ENCODE measurements at places on chromosomes 7 and 10.

GRCh38 chr10:31949266-31949665, 20.6 kb upstream of the ARHGAP12 start:
- no peak overlapping the region for H3K27ac ChIP-seq
- no peaks in the 10 kb centered on the region for H3K4me1 ChIP-seq
- H3K27me3 ChIP-seq: no peaks in the 10 kb centered on the region
- no peak for DNase-seq

GRCh38 chr10:77936697-77937567, 10.4 kb upstream of the DLG5 start:
- peaks cover 18% of the 10 kb centered on the region for H3K4me1 ChIP-seq
- no peaks in the 10 kb centered on the region for H3K36me3 ChIP-seq
- no peak overlapping the region for H3K4me3 ChIP-seq
- DNase-seq: no peak
- no peaks in the 10 kb centered on the region for H3K27me3 ChIP-seq
- H3K27ac ChIP-seq: no peak overlapping the region

DNA sequence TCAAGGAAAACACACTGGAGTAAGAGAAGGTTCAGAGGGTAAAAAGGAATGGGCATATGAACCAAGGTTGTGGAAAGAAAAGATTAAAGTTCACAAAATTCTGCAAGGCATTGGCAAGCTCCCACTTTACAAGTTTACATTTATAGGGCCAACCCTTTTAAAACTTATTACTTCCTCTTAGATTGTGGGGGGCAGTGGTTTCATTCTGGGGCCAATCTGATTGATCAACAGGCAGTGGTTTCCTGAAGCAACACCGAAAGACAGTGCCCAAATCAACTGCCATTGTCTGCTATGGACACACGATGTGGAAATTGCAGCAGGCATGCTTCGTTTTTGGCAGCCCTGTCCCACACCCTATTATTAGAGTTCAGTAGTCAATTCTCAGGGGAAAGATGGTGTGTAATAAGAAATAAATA, 154.0 kb downstream of the SGMS1 start:
- peaks cover 4% of the 10 kb centered on the region for H3K4me1 ChIP-seq
- no peaks in the 10 kb centered on the region for H3K27me3 ChIP-seq
- H3K4me3 ChIP-seq: peak overlapping the region; percentile 51
- no peak for DNase-seq

GRCh38 chr10:29757551-29758297, 123.0 kb upstream of the SVIL start:
- H3K27me3 ChIP-seq: peaks cover 2% of the 10 kb centered on the region
- peak; percentile 55 for DNase-seq

GRCh38 chr10:93911866-93912265, 18.1 kb downstream of the SLC35G1 start:
- H3K27ac ChIP-seq: no peak overlapping the region
- H3K4me1 ChIP-seq: peaks cover under 1% of the 10 kb centered on the region
- H3K4me3 ChIP-seq: no peak overlapping the region
- H3K27me3 ChIP-seq: no peaks in the 10 kb centered on the region
- H3K36me3 ChIP-seq: peaks cover 3% of the 10 kb centered on the region
- DNase-seq: no peak

- H3K4me1 ChIP-seq: peaks cover 7% of the 10 kb centered on the region
- no peaks in the 10 kb centered on the region for H3K27me3 ChIP-seq
- DNase-seq: peak; percentile 68
- no peaks in the 10 kb centered on the region for H3K36me3 ChIP-seq
- H3K4me3 ChIP-seq: no peak overlapping the region
Measured at GRCh38 chr10:72702868-72703581, 11.1 kb downstream of the MCU start.

GRCh38 chr10:80397014-80397413, 11.3 kb upstream of the PRXL2A start:
- no peaks in the 10 kb centered on the region for H3K4me1 ChIP-seq
- no peak overlapping the region for H3K27ac ChIP-seq
- no peak overlapping the region for H3K4me3 ChIP-seq
- peaks cover 6% of the 10 kb centered on the region for H3K27me3 ChIP-seq
- H3K36me3 ChIP-seq: no peaks in the 10 kb centered on the region

DNA sequence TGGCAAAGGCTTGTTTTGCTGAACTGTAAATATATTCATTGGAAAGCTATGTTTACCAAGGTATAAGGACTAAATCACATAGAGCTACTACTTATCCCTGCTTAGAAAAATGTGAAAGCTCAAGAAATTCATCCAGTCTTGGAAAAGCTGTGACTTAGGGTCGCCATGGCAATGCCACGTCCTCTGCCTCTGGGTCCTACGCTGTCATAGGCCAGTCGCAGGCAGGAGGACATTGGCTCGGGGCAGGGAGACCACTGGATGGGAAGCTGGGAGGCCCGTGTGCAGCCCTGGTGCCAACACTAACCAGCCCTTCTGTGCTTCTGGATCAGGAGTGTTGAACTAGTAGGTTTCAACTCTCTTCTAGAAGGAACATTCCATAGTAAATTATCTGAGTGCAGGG, 67.3 kb upstream of the PDZD8 start:
- no peak for DNase-seq
- H3K4me3 ChIP-seq: peak overlapping the region; percentile 21
- H3K27me3 ChIP-seq: no peaks in the 10 kb centered on the region

DNA sequence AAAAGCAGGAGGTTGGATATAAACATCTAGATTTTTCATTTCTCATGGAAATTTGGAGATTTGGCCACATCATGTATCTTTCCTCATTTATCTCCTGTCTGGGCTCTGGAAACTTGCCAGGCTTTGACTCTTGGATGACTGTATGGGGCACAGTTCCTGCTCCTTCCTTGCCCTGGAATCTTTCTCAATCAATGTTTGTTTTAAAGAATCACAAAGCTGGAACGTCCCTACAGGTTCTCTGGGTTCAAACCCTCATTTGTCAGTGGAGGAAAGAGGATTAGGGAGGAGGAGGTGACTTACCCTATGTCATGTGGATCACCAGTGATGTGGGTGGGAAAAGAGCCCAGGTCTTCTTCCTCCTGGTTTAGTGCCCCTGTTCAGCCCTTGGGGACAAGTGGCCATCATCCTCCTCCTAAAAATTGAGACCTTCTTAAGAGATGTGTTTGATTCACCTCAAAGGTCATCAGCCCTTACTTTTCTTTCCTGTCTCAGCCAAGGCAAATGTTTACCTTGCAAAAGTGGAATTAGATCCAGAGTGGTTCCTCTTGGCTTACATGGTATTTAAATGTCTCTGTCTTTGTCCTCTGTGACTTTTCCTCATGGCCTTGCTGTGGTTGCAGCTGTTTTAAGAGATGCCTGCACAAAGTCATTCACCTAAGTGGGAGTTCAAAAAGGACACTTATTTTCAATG, 38.8 kb upstream of the PDZD8 start:
- H3K4me3 ChIP-seq: no peak overlapping the region
- H3K4me1 ChIP-seq: no peaks in the 10 kb centered on the region
- no peak for DNase-seq
- no peak overlapping the region for H3K27ac ChIP-seq

DNA sequence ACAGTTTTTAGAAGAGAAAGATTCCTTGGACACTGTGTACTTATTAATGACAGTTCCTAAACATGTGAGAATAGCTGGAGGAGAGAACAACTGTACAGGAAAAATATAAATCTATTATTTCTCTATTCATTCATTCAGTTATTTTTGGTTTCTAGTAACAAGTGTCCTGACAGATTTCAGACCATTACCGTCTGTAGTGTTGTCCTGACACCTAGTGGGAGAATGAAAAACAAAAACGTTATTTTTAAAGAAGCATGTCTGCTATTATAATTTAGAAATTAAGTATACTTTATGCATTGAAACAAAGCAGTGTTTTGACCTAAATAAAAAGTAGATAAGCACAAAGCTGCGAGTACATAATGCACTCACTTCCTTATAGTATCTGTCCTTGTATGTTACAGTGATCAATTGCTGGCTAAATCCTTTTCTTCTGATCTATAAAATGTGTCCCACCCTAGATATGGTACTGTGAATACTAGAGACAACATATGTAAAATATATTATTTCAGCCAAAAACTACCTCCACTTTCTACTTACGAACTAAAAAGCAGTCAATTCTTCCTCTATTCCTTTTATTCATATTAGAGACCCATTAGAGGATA, 575.6 kb downstream of the ARL4A start:
- H3K27ac ChIP-seq: no peak overlapping the region
- H3K27me3 ChIP-seq: no peaks in the 10 kb centered on the region
- no peaks in the 10 kb centered on the region for H3K4me1 ChIP-seq
- H3K4me3 ChIP-seq: no peak overlapping the region
- DNase-seq: peak; percentile 56
- no peaks in the 10 kb centered on the region for H3K36me3 ChIP-seq

Measured in mesenchymal stem cell (in vitro differentiated cells and primary cell).